Body of pancreas (tissue), 4 donors: ENCODE measurements at places on chromosomes 11 and 22. TPM values are rescaled to one million over a fixed set of nuclear protein-coding genes. Genes with fewer than 3 reads are reported as not detected.
A peak's percentile ranks its signal among the peaks of the same experiment; 100 is the strongest.

- no peak for DNase-seq
These were observed 192.1 kb downstream of the LUZP2 start for GRCh38 chr11:24688981-24689380.

GRCh38 chr11:113019711-113020110 lies 58.5 kb downstream of the NCAM1 start:
- no peak for DNase-seq

GRCh38 chr11:67439321-67440228 lies 2.1 kb upstream of the PTPRCAP start:
- DNase-seq: peak; percentile 33

APOL5 gene
- total RNA-seq: not detected

GRCh38 chr11:86644291-86644690 lies 28.1 kb downstream of the ME3 start:
- DNase-seq: no peak

DNA sequence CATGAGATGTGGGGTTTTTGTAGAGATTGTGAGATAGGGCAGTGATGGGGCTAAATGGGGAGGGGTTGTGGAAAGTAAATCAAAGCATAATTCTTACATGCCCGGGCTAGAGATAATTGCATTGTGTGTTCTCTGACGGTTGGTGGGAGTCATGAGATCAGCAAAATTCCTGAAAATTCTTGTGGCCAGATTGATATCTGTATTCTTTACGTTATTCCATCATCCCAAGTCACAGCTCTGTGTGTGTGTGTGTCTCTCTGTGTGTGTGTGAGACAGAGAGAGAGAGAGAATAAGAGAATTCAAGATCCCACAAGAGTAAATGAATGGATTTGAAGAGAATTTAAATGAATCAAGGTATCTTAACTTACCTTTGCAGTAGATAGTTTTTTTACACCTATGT lies 138.6 kb upstream of the ARHGAP20 start:
- DNase-seq: no peak

GRCh38 chr11:33692013-33692504 lies 8.6 kb downstream of the C11orf91 start:
- peak; percentile 75 for DNase-seq

APOC3 gene
- not detected for total RNA-seq

NRGN gene
- not detected for total RNA-seq

GRCh38 chr22:22754268-22754657 lies 109.8 kb downstream of the GGTLC2 start:
- DNase-seq: no peak

DNA sequence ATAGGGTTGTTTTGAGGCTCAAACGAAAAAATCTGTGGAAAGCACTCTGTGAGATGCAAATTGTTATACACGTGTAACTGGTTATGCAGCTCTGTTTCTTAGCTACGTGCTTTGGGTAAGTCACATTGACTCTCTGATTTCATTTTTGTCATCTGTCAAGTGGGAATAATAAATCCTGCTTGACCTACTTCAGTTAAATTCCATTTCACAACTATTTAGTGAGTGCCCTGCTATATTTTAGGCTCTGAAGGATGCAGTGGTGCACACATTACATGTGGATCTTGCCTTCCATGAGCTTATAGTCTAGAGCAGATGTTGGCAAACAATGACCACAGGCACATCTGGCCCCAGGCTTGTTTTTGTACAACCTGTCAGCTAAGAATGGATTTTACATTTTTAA lies 133.6 kb upstream of the PLET1 start:
- no peak for DNase-seq

GUCY1A2 gene
- 4.4 TPM for total RNA-seq

- peak; percentile 16 for DNase-seq
These were observed 321.0 kb upstream of the PDGFD start for GRCh38 chr11:104484804-104485554.
